ENCODE measurements at places on chromosomes 12 and 14. TPM values are rescaled to one million over a fixed set of nuclear protein-coding genes. Genes with fewer than 3 reads are reported as not detected.

DNA sequence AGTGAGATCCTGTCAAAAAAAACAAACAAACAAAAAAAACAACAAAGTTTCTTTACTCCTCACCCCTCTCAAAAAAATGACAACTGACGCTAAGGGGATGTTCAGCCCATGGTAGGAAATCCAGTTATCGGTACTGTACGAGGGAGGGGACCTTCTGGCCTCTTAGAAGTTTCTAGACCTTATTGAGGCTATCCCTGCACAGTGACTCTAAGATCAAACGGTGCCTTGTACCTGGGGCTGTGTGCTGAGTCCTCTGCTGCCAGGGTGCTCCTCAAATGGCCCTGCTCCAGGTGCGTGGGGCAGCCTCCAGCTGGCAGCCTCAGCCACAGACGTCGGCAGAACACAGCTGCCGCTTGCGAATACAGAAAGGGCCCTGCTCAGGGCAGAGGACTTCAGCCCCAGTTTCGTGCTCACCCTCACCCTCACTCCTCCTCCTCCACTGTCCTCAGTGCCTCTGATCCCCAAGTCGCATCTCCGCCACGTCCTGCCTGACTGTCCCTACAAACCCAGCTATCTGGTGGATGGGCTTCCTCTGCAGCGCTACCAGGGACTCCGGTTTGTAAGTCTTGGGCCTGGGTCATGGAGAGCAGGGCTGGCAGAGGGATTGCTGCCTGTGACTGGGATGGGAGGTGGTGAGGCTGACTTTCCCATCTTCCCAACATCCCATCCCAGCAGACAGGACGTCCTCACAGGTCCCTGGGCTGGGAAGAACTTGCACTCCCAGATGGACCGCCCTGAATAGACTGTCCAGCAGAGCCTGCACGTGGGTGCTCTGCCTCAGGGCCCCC lies 90.9 kb downstream of the B4GALNT3 start:
- DNase-seq, result no peak

- DNase-seq, result no peak
These were observed 262.6 kb upstream of the BTG1 start for GRCh38 chr12:92408072-92408900.

GRCh38 chr14:70724110-70724509 lies 82.4 kb downstream of the TTC9 start:
- DNase-seq, result no peak

Gene SYNDIG1L
- polyA plus RNA-seq, result 0.91 TPM

Gene FAM181A
- 0.51 TPM for polyA plus RNA-seq

Measured in right lung (tissue), 10 donors.